Small intestine (tissue), 16 donors: ENCODE measurements at places on chromosomes 4 and X. TPM values are rescaled to one million over a fixed set of nuclear protein-coding genes. Genes with fewer than 3 reads are reported as not detected.

- DNase-seq: no peak
Observed at GRCh38 chr4:150106886-150107285, 28.6 kb downstream of the DCLK2 start.

- no peak for DNase-seq
Observed at GRCh38 chr4:165384186-165384585, 5.4 kb downstream of the CPE start.

- no peak for DNase-seq
Observed at GRCh38 chrX:84475101-84475500, 27.2 kb downstream of the HDX start.

GRCh38 chr4:77040270-77040669 is 35.5 kb downstream of the CCNI start:
- DNase-seq: no peak

DNA sequence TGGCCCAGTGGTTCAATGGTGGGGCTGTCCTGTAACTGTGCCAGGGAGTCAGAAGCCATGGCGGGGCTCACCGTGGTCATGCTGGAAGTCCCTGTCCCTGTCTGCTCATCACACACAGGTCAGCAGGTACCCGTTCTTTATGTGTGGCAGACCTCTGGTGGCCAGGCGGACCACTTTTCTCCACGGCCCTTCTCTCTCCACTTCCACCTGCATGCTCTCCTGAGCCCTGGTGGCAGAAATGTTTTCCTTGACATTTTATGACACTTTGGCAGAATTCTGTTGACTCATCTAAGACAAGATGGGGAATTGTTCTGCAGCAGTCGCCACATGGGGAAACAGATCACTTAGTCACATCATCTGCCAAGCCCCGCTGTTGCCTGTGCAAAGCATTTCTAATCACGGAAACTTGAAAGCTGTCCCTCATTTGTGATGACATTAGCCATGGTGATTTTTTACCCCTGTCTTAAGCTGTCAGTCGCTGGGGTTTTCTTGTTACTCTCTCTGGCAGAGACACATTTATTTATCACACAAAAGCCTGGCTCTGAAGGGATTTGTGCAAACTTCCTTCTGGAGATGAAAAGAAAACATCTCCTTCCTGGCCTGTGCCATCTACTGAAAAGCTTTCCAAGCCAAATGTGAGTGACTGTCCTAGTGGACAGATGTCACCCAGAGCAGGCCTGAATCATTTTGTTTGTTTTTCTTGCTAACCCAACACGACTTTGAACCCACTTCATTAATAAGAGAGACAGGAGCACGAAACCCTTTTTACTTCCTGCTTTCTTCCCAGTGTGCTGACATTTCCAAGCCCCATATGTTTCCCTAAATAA is 38.8 kb upstream of the STIM2 start:
- peak; percentile 60 for DNase-seq

- DNase-seq: no peak
Observed at GRCh38 chr4:85419103-85419502, 55.8 kb upstream of the ARHGAP24 start.

GRCh38 chr4:180798036-180798577 is 1445.1 kb upstream of the TENM3 start:
- no peak for DNase-seq

GRCh38 chrX:36462142-36462541 is 542.6 kb downstream of the CFAP47 start:
- DNase-seq: no peak

DNA sequence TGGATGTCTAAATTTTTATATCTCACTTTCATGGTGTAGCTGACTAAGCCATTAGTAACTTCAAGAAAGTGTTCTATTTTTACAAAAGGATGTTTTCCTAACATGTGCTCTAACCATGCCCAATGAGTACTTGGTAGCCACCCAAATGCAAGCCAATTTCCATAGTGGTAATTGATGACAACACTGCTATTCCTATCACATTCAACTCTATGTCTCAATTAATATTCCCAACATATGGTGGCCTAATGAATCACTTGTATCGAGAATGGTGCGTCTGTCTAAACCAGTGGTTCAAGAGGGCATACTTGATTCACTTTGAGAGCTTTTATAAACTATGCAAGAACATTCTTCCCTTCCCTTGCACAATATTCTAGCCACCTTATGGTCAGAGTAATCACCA is 112.9 kb upstream of the GPRIN3 start:
- no peak for DNase-seq

DNA sequence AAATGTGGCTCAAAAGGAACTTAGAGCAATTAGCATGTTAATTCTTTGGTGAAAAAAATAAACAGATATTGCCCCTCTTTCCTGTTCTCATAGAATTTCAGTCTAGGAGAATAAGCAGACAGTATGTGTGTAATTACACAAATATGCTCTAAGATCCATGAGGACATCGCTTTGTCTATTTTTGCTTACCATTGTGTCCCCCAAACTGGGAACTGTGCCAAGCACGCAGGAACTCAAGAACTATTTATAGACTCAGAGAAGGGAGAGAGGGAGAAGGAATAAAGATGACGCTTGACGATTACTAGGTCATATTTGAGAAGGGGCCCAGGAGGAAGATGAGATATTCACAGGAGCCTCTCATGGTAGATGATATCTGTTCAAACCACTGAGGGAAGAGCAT is 692.6 kb downstream of the RAB28 start:
- no peak for DNase-seq

GRCh38 chrX:7215842-7216241 is 67.9 kb upstream of the PUDP start:
- no peak for DNase-seq

GRCh38 chr4:15392053-15392805 is 35.6 kb upstream of the C1QTNF7 start:
- no peak for DNase-seq

DNA sequence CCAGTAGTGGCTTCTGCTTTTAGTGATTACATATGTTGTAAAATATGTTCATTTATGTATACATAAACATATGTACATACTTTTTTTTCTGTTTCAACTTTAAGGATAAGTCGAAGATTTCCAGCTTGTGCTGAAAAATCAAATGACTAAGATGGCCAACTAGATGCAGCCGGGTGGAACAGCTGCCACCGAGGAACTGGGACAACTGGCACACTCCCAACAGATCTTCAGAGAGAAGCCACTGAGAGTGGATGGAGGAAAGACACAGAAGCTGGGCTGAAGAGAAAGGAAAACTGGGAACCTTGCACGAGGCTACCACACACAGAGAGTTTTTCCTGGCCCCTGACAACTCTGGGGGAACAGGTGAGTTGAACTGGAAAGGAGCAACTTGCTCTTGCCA is 207.5 kb downstream of the FAM47B start:
- no peak for DNase-seq

DNA sequence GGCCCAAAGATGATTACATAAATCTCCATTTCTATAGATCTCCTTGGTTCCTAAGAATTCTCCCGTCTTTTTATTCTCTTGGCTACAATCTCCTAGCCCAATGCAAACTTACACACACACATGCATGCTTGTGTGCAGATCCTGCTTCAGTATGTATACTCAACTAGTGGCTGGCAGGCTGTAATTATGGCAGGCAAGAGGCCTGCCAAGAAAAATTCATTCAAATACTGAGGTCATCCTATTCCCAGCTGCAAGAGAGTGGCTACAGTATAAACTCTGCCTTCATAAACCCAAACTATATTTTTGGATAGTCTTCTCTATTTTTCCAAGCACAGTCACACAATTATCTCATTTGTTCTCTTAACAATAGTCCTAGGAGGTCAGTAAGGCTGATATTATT is 95.2 kb downstream of the SHROOM4 start:
- no peak for DNase-seq

GRCh38 chrX:153441981-153442380 is 3.9 kb downstream of the TREX2 start:
- no peak for DNase-seq

DNA sequence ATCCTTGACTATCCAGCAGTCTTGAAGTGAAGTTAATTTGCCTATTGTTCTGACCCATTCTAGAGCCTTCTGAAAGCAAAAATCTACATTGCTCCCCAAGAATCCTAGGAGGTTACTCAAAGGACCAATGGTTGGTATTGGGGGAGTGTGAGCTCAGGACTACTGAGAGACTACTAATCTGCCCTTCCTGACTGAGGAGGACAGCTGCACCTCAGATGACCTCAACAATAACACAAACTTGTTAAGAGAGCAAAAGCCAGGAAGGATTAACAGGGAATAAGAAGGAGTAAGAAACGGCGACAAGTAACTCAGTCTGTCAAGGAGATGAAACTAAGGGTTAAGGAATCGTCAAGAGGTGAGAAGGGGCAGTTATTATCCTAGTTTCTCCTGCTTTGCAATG is 43.4 kb downstream of the IDS start:
- DNase-seq: no peak

DNA sequence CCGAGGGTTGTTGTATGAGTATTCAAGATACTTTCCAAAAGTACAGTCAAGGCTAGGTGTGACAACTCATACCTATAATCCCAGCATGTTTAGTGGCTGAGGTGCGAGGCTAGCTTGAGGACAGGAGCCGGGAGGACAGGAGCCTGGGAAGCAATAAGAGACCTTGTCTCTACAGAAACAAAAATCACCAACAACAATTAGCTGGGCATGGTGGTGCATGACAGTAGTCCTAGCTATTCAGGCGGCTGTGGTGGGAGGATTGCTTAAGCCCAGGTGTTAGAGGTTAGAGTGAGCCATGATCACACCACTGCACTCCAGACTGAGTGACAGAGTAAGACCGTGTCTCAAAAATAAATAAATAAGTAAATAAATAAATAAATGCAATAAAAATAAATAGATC is 91.6 kb downstream of the TLL1 start:
- no peak for DNase-seq

GRCh38 chrX:12240491-12240890 is 102.2 kb downstream of the FRMPD4 start:
- no peak for DNase-seq

- no peak for DNase-seq
Observed at GRCh38 chr4:59091146-59092142, 1981.3 kb upstream of the IGFBP7 start.

- no peak for DNase-seq
Observed at GRCh38 chrX:2572740-2573139, 72.0 kb upstream of the DHRSX start.

DNA sequence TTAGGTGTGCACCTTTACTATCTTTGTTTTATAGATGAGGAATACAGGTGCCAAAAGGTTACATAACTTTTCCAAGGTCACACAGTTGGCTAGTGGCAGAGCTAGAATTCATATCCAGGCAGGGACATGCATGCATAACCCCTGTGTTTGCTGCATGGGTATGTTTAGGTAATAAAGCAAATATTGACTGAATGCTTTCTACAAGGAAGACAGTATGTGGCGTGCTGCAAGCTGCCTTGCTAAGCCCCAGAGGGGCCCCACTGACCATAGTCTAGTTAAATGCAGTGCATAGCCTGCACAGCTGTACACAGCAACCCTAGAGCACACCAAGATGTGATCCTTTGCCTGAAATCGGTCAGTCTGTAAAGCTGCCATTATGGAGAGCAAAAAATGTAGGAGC is 320.5 kb upstream of the IGFBP7 start:
- no peak for DNase-seq

GRCh38 chr4:100083289-100083688 is 107.0 kb downstream of the DDIT4L start:
- no peak for DNase-seq

- no peak for DNase-seq
Observed at GRCh38 chrX:153667281-153667955, 6.2 kb downstream of the PNCK start.

DNA sequence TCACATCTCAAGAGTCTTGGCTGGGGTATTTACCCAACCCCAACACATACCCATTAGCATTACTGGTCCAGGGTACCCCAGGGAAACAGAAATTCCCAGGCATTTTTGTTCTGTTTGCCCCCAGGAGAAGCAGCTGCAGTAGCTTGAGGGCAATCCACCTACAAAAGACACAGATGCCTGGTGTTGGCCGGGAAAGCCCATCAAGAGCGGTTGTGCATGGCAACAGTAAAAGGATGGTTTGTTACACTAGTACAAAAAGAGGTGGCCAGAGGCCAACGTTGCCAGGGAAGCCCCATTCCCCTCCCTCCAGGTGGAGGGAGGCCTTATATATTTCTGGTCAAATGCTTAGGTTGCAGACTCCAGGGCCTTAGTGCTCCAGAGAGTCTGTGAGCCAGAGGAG is 637.8 kb downstream of the BCOR start:
- DNase-seq: no peak

DNA sequence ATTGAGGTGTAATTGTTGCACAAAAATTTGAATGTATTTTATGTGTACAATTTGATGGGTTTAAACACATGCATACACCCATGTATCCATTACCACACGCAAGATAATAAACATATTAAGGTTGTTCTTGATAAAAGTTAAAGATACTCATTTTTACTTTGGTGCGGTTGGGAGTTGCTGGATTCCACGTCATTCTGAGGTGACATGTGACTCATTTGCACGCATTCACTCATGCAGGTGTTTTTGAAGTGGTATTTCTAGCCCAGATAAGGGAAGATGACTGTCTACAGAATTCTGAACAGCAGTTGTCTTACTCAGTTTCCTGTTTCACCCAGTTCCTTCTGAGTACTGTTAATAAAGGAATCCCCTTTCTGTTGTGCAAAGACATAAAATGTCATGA is 142.0 kb downstream of the RTL3 start:
- no peak for DNase-seq

- no peak for DNase-seq
Observed at GRCh38 chr4:57435300-57435699, 325.1 kb upstream of the IGFBP7 start.

DNA sequence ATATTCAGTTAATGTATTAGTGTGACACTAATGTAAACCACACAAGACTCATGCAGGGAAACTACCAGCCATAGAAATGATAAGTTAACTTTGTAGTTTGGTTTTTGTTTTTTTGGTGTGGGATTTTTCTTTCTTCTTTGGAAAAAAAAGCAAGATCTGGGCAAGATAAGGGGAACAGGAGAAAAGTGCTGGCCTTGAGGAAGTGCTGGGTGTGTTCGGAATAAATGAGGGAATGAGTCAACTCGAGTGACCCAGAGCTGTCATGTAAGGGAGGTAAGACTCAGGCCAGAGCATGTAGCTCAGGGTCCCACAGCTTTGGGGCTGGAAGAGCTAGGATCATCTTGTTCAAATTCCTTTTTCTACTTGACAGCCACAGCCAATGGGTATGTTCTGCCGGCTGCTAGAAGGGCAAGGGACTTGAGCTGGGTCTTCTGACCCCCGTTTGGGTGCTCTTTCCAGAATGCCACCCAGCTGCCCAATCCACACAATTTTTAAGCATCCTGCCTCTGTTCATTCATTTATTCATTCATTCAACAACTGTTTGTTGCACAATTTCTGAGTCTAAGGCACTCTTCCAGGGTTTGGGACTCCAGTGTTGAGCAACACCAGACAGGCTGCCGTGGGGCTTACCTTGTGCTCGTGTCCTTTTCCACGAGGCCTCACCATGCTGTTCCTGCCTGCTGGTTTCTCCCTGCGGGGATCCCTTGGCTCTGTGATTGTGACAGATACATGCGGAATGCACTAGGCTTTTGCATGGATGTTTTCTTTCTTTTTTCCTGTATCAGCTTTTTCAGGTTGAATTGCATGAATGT is 54.5 kb downstream of the CLDN34 start:
- no peak for DNase-seq

CXCL13 gene
- 1.1 TPM for polyA plus RNA-seq

ANXA5 gene
- 143 TPM for polyA plus RNA-seq

FAM47E gene
- 24.7 TPM for polyA plus RNA-seq

NAP1L2 gene
- 1.8 TPM for polyA plus RNA-seq

DACH2 gene
- polyA plus RNA-seq: 0.19 TPM

TRIML2 gene
- not detected for polyA plus RNA-seq

FGF5 gene
- 0.01 TPM for polyA plus RNA-seq

CT45A10 gene
- polyA plus RNA-seq: not detected

ABCE1 gene
- 52.9 TPM for polyA plus RNA-seq
